Esophagus squamous epithelium (tissue), 5 donors: ENCODE measurements at places on chromosomes 1 and 21.

- DNase-seq = no peak
Measured at GRCh38 chr21:41895643-41896493, 16.7 kb upstream of the PRDM15 start.

DNA sequence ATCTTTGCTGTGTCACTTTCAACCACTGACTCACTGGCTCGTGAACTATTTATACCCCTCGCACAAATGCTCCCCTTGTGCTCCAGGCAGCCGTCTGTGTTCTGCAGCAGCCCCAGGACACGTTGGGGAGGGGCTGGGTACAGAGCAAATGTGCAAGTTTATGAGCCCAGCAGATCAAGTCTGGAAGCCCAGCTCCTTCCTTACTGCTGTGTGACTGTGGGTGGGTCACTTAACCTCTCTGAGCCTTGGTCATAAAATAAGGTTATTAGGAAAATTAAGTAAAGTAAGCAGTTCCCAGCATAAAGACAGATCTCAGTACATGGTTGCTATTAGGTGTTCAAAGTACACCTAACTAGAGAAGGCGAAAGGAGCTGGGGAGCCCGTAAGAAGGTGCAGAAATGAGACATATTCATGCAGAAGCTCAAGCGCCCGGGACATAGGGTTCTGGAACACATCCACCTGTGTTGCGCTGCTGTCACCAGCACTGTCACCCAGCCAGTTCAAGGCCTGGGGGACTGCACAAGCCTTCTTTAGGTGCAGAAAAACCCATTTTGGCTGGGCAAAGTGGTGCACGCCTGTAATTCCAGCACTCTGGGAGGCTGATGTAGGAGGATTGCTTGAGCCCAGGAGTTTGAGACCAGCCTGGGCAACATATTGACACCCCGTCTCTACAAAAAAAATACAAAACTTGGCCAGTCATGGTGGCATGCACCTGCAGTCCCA is 13.8 kb downstream of the EFHD2 start:
- no peak for DNase-seq

DNA sequence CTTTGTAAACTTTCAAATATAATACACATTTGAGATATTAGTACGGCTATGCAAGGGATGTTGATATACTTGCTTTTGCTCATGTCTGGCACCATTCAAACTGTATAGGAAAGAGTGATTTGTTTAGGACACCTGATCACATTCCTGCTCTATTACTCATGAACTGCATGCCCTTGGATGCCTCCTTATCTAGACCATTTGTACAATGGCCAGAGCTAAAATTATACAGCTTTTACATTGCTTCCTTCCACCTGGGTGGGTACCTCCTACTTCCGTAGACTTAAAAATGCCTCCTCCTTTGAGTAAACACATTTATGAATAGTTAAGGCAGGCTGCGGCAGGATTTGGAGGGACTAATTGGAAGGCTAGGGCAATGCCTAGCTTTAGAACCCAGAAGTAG is 85.4 kb upstream of the PBX1 start:
- DNase-seq = no peak

DNA sequence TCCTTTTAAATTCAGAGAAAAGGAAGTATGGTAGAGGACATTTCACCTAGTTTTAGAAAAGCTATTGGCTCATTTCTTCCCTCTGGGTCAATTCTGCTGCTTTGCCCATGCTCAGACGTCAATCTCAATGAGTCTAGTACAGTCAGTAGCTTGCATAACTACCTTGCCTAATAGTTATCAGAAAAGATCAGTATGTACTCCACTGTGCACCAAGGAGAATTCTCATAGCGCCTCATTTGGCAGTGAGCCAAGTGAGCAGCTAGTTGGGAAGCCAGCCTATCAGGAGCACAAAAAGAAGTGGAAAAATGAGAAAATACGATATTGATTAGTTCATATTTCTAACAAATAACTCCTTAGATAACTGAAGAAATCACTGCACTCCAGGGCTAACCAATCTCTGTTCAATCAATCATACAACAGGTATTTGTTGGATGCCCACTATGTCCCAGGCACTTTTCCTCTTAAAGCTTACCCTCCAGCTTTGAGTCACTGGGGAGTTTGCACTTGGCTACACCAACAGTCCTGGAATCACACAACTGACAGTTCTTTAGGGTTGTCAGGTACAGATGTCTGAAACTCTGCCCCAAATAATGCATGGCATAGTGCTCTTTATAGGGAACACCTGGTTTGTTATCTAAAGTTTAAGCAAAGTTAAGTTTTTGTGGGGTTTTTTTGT is 50.2 kb downstream of the PRDX6 start:
- DNase-seq = no peak

GRCh38 chr1:55141295-55141893 is 73.8 kb downstream of the USP24 start:
- DNase-seq = no peak

DNA sequence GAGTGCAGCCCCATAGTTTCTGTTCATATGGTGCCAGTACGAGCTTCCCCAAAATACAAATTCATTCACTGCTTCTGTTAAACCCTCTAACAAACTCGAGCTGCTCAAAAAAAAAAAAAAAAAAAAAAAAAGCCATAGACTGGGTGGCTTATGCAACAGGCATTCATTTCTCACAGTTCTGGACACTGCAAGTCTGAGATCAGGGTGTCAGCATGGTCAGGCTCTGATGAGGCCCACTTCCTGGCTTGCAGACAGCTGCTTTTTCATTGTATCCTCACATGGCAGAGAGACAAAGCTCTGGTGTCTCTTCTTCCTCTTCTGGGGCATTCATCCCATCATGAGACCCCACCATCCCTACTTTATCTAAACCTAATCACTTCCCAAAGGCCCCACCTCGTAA is 121.6 kb downstream of the PTBP2 start:
- DNase-seq = no peak

- no peak for DNase-seq
Measured at GRCh38 chr1:6802454-6802853, 17.2 kb downstream of the CAMTA1 start.

DNA sequence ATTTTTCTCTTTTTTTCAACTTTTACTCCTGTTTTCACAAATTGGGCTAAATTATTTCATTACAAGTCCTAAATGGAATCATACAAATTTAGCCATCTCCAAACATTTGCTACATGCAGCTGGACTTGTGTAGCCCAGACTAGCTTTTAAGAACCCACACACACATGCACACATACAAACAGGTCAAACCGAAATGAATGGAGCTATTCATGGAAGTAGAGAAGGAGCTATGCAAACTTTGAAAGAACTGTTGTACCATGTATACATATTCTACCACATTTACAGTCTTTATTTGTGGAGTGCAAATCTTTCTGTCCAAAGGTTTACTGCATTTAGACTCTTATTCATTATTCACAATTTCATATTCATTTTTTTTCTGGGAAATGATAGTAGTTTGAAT is 189.1 kb upstream of the RNPC3 start:
- no peak for DNase-seq

- DNase-seq = no peak
Measured at GRCh38 chr1:110875216-110875731, 2.3 kb downstream of the CD53 start.

GRCh38 chr1:184212649-184213314 is 161.3 kb downstream of the TSEN15 start:
- no peak for DNase-seq

DNA sequence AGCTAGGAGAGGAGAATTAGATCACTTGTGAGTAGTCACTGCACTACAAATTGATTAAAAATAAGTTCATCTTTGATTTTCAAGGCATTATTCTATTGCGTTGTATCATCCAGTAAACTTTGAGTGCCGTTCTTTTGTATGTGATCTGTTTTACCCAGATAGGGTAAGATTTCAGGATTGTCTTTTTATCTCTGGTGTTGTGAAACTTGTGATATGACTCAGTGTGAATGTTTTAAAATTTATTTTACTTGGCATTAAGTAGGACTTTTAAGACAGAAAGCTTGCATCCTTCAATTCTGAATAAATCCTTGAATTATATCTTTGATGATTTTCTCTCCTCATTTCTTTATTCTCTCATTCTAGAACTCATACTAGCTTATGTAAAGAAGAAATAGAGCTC is 93.3 kb upstream of the ADAMTS5 start:
- DNase-seq = no peak

DNA sequence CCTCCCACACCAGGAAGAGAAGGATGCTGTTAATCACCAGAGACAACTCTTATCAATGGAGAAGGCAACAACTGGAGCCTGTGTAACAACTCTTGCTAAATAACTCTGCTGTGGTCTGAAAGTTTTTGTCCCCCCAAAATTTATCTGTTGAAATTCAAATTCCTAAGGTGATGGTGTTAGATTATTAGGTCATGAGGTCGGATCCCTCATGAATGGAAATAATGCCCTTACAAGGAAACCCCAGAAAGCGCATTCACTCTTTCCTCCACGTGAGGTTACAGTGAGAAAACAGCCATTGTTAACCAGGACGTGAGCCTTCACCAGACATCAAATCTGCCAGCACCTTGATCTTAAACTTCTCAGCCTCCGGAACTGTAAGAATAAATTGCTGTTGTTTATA is 141.9 kb upstream of the CXADR start:
- DNase-seq = no peak

DNA sequence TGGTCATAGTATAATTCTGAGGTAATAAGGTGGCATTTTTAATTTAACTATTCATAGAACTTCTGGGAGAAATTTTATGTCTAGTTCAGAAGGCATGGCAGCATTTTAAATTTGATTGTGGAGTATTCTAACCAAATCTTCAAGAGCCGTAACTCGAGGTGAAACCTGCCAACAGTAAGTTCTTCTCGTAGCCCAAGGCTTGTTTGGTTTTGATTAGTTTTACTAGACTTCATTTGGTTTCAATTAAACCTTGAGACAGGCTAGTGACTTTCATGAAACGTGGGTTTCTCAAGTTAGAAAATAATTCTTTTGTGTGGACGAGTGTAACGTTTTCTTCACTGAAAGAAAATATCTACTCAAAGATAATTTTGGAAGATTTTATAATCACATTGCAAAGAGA is 395.5 kb downstream of the USP25 start:
- DNase-seq = no peak

DNA sequence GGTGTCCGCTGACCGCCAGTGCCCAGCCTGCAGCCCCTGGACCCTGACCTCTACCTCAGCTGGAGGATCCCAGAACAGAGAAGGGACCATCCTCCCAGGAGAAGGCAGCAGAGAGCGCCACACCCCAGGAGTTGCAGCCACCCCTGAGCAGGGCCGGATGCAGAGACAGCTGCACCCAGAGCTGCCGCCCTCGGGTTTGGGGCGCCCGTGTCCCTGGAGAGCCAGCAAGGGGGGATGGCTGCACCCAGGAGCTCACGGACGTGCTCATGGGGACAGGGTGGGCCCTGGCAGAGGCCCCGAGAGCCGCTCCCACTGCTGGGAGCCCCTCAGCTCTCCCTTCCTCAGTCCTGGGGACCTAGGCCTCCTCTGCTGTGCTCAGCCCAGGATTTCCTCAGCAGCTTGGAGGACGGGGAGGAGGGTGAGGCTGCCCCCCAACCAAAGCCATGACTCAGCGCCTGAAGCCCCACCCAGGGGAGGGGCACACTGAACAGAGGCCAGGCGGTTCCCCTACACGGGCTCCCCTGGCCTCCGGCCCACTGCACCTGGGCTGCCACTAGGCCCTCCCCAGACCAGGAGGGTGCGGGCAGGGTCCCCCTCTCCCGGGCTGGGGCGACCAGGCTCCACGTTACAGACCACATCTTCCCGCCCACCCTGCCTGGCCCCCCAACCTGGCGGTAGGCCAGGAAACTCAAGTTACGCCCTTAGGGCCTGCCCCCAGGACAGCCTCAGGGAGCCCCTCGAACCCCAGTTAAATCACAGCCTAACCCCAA is 2.2 kb downstream of the ACAP3 start:
- DNase-seq = peak; percentile 34

- DNase-seq = no peak
Measured at GRCh38 chr1:35470977-35471613, 86.1 kb downstream of the KIAA0319L start.

DNA sequence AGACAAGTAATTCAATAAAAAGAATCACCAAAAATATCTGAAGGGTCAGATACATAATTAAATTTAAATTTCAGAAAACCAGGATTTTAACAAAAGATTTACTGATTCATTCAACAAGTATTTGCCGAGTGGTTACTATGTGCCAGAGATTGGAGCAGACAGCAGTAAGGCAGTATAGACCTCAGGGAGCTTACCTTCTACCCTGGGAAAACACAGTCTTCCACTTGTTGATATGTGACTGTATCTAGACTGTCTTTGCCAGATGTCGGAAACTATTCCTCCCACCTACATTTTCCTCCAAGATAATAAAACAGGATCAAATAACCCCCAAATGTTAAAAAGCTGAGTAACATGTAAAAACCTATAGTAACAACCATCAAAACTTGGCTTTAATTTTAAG is 6.2 kb downstream of the HNRNPR start:
- DNase-seq = no peak

- DNase-seq = no peak
Measured at GRCh38 chr1:205077158-205077933, 6.9 kb downstream of the TMEM81 start.

DNA sequence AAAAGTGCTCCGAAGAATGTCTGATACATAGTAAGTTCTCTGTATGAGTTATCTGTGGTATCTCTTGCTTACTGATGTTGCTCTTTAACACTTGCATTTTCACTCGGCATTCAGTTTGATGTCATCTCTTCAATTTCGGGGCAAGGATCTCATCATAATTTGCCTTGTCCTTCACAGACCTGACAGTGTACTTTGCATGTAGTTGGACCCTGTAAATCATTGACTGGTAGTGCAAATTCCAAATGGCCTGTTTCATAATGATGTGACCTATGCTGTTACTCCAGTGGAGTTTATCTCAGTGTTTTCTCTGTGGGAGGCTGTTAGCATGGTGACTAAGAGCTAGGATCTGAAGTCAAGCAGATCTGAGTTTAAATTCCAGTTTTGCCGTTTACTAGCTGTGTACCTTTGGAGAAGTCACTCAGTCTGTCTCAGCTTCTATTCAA is 34.2 kb upstream of the ABCD3 start:
- DNase-seq = no peak

- DNase-seq = no peak
Measured at GRCh38 chr1:84698151-84699110, 8.2 kb upstream of the SSX2IP start.

DNA sequence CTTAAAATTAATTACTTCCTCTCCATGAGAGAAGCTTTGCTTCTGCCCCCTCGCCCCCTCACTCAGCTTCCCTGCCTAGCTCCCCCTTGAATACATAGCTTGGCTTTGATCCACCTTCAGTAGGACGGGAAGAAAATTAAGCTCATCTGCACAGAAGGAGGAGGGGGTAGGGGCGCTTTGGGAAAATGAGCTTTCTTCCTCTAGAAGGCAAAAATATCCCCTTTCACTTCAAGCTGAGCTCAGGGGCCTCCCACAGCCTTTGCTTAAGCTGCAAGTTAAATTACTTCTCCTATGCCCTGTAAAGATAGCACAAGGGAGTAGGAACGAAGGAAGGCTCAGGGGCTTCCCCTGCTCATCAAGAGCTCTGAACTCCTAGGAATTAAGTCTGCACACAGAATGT is 65.2 kb upstream of the GOLT1A start:
- DNase-seq = no peak

DNA sequence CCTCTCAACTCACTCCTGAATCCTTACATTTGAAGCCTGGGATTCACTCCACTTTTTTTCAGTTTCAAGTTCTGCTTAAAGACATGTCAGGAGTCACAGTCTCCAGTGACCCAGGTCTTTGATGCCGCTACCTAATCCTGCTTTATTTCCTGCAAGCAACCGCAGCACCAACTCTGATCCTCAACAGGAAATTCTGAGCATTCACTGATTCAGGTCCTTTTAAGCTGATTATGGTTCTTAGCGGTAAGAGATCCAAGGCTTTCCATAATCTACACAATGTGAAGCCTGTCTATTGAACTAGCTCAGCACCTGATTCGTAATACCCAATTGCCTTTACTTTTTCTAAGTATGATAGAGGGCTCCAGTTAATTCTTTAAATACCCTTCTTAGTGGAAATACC is 43.7 kb upstream of the PIGC start:
- no peak for DNase-seq

- DNase-seq = no peak
Measured at GRCh38 chr1:226956942-226957713, 17.0 kb downstream of the COQ8A start.
